ENCODE measurements at places on chromosomes 16 and 17. TPM values are rescaled to one million over a fixed set of nuclear protein-coding genes. Genes with fewer than 3 reads are reported as not detected.

GRCh38 chr16:89845417-89845816, 17.1 kb downstream of the SPIRE2 start:
- DNase-seq, result no peak

DNA sequence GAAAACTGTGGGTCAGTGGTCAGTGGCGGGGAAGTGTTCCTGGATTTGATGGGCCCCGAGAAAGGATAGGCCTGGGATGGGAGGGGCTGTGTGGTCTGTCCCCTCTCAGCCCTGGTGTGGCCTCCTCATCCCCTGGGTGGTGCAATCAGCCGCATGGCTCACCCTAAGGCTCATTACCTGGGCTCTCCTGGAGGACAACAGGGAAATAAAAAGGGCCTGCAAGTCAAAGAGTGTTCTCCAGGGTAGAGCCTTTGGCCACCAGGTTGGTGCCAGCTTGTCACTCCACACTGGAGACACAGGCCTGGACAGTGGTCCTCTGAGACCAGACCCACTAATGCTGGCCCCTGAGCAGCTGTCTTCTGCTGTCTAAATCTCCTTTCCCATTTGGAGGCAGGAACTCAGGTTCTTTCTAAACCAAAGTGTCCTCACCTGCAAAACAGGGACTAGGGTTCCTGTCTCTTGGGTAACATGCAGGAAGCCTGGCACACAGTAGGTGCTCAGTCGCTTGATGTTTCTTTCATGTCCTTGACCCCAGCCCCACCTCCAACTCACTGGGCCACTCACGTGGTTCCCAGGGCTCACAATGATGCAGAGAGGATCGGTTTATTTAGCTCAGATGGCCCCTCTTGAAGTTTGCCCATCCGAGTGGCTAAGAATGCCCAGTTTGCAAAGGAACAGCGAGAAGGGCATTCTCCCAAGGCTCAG, 2.4 kb downstream of the NDRG4 start:
- peak; percentile 28 for DNase-seq

DNA sequence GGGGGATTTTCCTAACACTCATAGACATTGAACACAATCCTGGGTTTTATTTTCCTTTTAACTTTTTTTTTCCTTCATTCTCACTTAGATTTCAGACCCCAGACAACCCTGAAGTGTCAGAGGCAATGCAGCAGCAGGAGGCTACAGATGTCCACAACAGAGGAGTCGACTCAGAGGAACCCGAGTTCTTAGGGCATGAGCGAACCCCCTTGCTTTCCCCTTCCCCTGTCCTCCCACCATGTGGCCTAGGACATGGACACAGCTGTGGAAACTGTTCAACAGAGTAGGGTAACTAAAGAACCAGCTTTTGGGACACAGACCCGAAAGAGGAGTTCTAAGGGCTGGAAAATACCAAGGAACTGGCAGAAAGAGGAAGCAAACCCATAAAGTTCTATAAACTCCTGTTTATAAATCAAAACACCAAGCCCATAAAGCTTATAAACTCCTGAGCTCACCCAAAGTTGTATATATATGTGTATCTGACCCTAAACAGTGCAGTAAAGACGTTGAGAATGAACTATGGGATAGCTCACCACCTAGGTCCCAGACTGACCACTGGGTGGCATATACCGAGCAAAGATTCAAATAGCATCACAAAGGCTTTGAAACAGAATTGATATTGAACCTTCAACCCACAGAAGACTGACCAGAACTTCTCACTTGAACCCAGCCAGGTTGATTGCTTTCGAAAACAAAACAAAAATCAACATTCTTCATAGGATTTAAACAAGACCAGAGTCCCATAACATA, 33.9 kb downstream of the CMTM4 start:
- no peak for DNase-seq

DNA sequence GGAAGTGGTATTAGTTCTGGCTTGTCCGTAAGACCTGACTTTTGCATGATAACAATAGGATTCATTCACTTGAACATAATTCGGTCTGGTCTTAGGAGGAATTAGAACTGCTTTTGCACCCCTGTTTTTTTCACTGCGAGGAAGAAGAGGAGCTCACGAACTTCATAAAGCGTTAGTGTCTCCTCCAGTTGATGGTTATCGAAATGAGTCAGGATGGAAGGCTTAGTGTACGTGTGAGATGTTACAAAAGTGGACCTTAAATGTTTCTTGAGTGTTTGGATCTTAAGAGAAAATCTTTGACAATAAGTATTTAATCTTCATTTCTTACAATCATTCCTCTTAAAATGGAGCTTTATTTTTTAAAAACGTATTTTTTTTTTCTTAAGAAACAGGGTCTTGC, 52.8 kb downstream of the USP10 start:
- DNase-seq, result no peak

GRCh38 chr17:7655541-7655840, 4.8 kb downstream of the ATP1B2 start:
- no peak for DNase-seq

DNA sequence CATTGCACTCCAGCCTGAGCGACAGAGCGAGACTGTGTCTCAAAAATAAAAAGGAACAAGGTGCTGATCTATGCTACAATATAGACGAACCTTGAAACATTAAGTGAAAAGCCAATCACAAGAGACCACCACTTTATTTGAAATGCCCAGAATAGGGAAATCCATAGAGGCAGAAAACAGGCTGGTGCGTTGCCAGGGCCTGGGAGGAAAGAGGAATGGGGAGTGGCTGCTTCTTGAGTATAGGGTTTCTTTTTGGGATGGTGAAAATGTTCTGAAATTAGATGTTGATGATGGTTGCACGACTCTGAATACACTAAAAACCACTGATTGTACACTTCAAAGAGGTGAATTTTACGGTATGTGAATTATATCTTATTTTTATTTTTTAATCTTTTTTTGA, 20.3 kb upstream of the GLIS2 start:
- DNase-seq, result no peak

DNA sequence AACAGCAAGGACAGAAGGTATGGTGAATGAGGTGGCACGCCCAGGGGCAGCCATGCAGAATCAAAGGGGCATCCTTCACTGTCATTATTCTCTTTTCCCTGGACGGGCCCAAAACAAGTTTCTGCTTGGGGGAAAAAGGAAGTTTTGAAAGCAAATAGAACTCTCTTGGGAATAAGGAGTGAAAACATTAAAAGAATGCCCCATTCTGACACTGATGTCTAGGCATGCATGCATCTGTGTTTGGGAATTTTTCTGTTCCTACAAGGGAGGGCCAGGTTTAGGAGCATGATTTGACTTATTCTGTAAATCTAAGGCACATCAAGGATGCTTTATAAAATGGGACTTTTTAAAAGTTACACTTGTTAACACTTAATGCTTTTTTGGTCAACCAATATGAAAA, 34.3 kb upstream of the SLC12A3 start:
- no peak for DNase-seq

DNA sequence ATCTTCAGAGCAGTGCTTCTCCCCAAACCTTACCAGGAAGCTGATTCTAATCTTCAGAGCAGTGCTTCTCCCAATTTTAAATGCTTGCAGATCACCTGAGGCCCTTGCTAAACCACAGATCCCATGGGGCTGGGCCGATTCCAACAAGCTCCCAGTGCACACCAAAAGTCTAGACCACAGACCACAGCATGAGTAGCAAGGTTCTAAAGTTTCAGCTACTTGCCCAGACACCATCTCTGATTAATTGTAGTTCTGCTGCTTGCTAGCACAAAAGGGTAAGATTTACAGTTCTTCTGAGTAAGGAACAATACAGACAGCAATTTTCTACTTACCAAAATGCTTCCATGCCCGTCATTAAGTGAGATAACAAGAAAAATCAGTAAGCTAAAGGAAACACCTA, 12.2 kb downstream of the CLEC3A start:
- DNase-seq, result no peak

- no peak for DNase-seq
These were observed 31.3 kb upstream of the MRPS23 start for GRCh38 chr17:57881143-57881542.

GRCh38 chr17:74215342-74215727, 2.0 kb downstream of the TTYH2 start:
- DNase-seq, result no peak

GRCh38 chr16:4803401-4803844, 990 bp upstream of the ROGDI start:
- DNase-seq, result no peak

GRCh38 chr16:75997606-75998005, 271.3 kb upstream of the CPHXL start:
- no peak for DNase-seq

GRCh38 chr16:79844603-79845002, 244.1 kb upstream of the MAF start:
- no peak for DNase-seq

DNA sequence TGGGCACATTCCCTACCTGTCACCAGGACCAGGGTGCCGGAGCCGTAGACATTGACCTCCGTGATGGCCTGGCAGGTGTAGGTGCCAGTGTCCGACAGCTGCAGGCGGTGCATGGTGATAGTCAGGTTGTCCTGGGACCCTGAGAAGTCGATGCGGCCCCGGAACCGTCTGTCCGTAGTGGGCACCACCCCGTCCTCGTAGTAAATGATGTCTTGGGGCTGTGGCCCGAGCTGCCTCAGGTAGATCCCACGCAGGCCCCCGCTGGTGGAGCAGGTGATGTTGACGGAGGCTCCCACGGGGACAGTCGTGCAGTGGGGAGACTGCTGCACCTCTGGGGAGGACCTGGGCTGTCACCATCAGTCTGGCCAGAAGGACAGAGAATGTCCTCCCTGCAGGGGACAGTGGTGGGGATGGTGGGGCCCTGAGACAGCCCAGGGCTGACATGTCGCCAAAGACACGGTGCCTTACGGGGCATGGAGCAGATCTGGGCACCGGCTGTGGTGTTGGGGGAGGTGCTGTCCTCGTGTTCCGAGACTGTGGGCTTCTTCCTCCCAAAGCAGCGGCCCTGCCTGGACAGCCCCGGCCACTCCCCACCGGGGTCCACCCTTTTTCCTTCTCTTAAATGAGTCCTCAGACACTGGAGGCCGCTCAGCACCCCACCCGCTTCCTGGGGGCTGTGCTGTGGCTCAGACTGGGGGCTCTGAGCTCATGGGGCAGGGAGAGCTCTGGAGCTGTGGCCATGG, 586 bp downstream of the CD7 start:
- no peak for DNase-seq

DNA sequence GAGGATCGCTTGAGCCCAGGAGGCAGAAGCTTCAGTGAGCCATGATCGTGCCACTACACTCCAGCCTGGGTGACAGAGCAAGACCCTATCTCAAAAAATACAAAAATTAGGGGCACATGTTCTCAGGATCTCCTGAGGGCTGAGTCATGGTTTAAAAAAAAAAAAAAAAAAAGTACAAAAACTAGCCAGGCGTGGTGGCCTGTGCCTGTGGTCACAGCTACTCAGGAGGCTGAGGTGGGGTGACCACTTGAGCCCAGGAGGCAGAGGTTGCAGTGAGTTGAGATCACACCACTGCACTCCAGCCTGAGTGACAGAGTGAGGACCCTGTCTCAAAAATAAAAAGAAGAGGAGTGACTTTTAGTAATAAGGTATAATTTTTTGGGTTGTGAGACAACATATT, 16.9 kb downstream of the BLMH start:
- no peak for DNase-seq

GRCh38 chr16:75250089-75250808, 1.2 kb downstream of the BCAR1 start:
- DNase-seq, result peak; percentile 56

GRCh38 chr16:87345726-87346424, 28.7 kb upstream of the C16orf95 start:
- no peak for DNase-seq

DNA sequence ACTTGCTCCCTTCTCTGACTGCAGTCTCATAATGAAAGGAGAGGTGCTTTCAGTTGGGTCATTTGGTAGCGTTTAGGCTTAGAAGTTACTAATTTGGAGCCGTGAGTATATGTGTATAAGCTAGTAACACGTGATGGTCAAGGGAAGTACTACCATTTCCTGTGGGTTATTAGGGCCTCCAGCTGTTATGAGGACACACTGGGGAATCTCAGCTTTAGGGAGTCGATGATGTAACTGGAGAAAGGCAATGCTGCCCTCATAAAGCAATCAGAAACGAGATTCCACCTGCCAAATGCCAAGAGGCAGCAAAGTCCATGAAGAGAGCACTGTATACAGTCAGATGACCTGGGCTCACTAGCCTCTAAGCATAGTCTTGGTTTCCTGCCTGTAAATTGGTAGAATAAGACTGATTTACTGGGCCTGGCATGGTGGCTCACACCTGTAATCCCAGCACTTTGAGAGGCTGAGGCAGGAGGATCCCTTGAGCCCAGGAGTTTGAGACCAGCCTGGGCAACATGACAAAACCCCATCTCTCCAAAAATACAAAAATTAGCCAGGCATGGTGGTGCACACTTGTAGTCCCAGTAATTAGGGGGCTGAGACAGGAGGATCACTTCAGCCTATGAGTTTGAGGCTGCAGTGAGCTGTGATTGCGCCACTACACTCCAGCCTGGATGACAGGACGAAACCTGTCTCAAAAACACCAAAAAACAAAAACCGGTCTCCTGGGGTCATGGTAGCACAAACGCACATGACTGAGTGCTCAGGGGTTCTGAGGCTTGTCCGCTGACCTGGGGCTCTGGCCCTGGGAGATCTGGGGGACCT, 53.0 kb downstream of the SF3B3 start:
- DNase-seq, result no peak

GRCh38 chr16:77993111-77993985, 29.0 kb upstream of the CLEC3A start:
- no peak for DNase-seq

GRCh38 chr17:21163101-21163500, 36.3 kb downstream of the DHRS7B start:
- DNase-seq, result no peak

DNA sequence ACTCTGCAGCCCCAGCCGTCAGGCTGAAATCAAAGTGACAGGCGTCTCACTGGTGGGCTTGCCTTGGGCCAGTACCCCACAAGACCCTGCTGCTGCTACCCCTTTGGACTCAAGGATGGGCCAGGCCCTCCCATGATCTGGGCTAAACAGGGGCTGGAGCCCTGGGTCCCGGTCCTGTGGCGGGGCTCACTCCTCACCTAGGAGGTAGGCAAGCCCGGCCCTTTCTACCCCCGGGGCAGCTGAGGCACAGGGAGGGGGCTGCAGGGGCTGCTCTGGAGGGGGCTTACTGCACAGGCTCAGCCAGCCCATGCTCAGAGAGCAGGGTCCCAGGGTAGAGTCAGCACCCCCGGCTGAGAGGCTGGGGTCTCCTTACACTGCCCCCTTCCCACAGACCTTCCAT, 23.6 kb downstream of the KATNB1 start:
- no peak for DNase-seq

DNA sequence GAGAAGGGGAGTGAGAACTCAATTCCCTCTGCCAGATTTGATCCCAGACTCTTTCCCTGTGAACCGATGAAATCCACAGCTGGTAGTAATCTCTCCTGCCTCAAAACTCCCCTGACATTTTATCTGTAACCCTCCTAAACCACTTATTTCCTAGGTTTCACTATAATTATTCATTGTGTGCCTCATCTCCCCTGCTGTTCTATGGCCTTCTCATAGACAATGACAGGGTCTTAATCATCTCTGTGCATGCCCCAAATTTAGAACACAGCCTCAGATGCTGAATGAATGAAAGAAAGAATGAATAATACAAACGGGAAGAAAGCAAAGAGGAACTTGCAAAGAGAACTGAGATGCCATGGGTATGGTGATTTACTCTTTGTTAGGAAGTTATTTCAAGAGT, 451.1 kb downstream of the HS3ST3B1 start:
- DNase-seq, result no peak

Gene RNF222
- polyA plus RNA-seq, result not detected

Gene CHRNE
- 0.61 TPM for polyA plus RNA-seq

Gene TBC1D3
- polyA plus RNA-seq, result not detected

Measured in aorta (tissue), 5 donors.